ENCODE measurements at places on chromosomes 1 and 21.
A peak's percentile ranks its signal among the peaks of the same experiment; 100 is the strongest.

GRCh38 chr1:169019419-169020058, 87.0 kb upstream of the ATP1B1 start:
- DNase-seq, result no peak

GRCh38 chr1:209155546-209155945, 428.0 kb upstream of the CAMK1G start:
- no peak for DNase-seq

DNA sequence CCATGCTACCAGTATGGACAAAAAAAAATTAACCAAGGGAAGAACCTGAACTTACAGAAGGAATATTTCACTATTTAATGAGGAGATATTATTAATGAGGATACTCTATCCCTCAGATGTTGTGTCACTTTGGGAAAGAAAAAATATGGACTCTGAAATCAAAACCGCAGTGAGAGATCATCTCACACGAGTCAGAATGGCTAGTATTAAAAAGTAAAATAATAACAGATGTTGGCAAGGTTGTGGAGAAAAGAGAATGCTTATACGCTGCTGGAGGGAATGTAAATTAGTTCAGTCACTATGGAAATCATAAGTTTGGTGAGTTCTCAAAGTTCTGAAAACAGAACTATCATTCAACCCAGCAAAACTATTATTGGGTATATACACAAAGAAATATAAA, 30.9 kb downstream of the TNFSF4 start:
- DNase-seq, result no peak

- no peak for DNase-seq
Measured at GRCh38 chr1:59292562-59292961, 4.3 kb upstream of the FGGY start.

DNA sequence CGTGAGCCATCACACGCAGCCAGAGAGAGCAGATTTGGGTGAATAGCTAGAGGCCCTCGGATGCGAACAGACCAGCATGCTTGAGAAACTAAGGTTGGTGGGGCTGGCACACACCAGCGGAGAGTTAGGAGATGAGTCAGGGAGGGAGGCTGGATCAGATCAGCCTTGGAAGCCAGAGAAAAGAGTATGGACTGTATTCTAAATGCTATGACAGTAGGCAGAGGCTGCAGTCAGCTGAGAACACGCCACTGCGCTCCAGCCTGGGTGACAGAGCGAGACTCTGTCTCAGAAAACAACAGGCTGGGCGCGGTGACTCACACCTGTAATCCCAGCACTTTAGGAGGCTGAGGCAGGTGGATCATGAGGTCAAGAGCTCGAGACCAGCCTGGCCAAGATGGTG, 4.0 kb upstream of the PLEKHM2 start:
- no peak for DNase-seq

DNA sequence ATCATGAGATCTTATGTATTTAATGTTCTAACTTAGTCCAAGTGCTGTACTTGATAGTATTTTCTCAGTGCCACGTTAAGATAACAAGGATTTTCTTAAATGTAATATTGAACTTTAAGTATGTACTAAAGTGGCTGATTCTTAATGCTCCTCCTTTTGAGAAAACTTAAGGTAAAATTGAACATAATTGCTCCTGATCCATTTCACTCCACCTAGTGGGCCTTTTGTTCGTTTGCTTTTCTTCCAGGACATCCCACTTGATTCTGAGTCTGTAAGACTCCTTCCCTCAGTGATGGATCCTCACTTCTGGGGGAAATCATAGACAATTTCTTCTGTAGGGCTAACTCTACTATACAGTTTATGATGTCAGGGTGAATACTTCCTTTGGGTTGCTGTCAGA, 173.1 kb downstream of the LMO4 start:
- DNase-seq, result no peak

GRCh38 chr1:192939440-192939839, 119.7 kb downstream of the UCHL5 start:
- DNase-seq, result no peak

DNA sequence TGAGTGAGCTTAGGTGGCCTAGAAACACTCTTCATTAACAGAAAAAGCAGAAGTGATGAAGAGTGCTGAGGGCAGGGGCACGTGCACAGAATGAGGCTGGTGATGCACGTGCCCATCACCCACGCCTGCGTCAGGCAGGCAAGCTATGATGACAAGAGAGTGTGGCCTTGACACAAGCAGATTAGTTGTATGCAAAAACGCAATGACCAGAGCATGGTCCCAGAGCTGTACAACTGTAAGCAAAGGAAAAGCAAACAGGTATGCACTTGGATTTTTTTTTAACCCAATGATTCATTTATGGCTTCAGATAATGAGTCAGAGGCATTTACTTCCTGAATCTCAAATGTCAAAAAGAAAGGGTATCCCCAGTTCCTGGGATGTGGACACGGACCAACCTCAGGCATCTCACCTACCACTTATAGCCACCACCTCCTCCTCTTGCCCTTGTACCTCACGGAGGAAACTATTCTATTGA, 9.1 kb upstream of the TMEM61 start:
- DNase-seq, result no peak

- no peak for DNase-seq
Measured at GRCh38 chr1:241424480-241424971, 67.5 kb upstream of the RGS7 start.

DNA sequence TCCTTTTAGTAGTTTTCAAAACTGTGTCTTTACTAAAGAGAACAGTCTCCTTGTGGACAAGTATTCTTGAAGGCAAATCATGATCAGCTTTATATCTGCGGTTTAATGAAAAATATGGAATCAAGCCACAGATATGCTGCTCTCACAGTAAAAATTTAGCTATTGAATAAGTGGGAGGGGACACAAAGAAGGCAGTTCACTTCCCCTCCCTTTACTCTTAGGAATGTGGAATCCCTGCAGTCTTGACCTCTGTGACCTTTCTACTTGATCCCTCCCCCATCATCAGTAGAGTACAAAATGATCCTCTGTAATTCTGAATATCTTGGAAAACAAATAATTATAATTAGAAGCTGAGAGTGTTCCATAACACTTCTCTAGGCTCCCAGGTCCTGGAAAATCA, 136.7 kb upstream of the HOOK1 start:
- DNase-seq, result no peak

DNA sequence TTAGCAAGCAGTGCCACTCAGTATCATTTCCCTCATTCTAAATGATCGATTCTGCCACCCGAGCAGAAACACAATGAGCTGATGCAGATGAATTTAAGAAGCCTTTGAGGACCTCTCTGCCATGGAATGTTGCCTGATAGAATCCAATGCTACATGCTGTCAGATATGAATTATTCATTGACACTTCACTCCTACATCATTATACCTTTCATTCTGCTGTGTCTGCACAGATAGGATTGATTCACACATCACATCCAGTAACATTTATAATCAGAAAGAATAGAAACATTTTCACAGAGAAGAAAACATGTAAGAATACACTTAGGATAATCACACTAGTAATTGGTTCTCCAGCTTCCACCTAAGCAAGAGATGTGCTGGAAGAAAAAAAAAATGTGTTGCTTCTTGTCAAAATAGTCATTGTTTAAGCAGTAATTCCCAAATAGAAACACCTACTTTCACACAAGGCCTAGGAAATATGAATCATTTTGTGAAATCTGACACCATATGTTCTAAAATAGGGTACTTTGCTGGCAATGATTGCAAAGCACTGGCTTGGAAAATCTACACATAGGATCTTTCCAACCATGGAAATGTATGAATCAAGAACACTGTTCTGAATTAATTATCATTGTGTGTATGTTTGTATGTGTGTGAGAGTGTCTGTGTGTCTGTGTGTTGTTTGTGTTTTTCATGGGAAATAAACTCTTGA, 110.1 kb downstream of the GRIK1 start:
- peak; percentile 15 for DNase-seq

DNA sequence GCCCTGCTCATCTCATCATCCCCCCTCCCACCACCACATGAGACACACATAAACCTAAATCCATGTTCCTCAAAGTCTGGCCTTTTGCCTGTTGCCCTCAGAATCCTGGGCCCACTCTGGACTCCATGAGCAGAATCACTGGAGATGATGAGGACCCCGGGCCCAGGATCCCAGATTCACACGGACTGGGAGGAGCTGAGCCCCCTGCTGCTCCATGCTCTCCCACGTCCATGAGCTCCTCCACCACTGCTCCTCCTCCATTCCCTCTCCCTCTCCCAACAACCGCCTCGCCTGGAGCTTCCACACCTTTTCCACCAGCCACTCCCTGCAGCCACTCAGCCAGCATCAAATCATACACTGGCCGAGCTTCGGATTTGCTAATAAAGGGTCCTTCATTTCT, 47.6 kb downstream of the GLIS1 start:
- no peak for DNase-seq

DNA sequence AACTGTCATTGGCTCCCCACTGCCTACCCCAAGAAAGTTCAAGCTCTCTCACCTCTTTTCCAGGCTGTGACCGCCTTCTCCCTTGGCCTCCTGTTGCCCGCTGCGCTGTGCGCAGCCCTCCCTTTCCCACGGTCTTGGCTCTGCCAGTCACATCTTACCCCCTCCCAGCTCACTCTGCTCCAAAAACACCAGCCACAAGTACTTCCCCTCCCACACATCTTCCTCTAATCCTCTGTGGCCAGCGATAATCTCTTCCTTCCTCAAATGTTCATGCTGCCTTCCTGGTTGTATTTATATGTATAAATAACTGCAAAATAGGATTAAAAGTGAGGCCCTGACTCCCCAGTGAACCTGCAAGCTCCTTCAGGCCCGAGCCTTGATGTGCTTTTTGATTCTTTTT, 81.8 kb downstream of the AJAP1 start:
- no peak for DNase-seq

GRCh38 chr1:69993810-69994209, 211.6 kb downstream of the LRRC40 start:
- no peak for DNase-seq

GRCh38 chr1:227362039-227362438, 43.7 kb upstream of the CDC42BPA start:
- DNase-seq, result no peak

DNA sequence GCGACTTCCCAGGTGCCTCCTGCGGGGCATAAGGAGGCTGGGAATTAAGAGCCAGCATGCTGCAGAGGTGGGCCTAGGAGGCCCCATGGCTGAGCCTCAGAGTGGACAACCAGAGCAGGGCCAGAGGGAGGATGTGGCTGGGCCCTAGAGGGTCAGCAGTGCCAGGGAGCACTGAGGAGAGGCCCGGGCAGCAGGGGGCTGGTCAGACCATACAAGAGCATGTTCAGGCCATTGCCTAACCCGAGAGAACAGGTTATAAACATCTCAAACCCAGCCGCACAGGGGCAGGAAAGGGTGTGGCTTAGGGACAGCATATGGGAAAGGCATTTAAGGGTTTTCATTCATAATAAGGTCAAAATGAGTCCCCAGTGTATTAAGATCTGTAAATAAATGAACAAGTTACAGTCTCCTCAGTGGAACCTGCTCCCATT, 51.1 kb downstream of the IER5 start:
- DNase-seq, result no peak

DNA sequence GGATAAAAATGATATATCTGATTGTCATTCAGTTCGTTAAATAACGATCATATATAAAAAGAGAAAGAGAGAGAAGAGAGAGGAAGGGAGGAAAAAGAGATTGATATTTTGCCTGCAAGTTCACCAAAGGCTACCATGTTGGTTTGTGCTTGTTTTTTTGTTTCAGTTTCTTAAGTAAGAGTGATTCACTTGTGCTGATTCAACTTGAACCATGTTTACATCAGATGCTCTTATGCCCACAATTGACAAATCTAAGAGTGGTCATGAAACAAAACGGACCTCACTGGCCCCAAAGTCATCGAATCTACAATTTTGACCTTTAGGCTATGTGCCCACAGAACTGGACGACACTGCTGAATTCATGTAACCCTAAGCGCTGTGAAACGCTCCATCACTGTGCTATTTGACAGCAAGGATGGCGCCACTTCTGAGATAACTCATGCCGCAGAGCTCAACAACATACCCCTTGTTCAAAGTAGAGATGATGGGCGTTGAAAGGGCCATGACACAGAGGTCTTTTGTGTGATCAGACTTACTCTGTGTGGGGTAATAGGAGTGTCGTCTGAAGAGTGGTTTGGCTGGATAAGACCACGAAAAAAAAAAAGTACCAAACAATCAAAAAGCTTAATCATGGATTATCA, 481.4 kb downstream of the SETD4 start:
- DNase-seq, result no peak

- no peak for DNase-seq
Measured at GRCh38 chr1:56424744-56425493, 154.4 kb downstream of the PLPP3 start.

- DNase-seq, result no peak
Measured at GRCh38 chr1:241156231-241156965, 200.6 kb downstream of the RGS7 start.

DNA sequence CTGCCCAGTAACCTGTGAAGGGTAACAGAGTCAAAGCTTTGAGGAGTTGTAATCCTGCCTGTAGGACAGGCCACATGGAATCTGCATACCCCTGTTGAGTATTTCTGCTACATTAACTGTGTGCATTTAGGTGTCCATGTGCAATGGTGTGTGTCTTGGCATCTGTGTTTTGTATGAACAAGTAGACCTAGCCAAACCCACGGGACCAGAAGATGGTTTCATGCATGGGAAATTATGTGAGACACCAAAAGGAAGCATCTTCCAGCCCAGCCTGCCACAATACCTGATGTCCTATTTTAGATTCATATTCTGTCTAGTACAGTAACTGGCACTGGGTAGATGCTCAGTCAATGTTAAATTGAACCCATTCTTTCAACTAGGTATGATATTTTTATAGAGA, 70.8 kb upstream of the KCND3 start:
- DNase-seq, result no peak

DNA sequence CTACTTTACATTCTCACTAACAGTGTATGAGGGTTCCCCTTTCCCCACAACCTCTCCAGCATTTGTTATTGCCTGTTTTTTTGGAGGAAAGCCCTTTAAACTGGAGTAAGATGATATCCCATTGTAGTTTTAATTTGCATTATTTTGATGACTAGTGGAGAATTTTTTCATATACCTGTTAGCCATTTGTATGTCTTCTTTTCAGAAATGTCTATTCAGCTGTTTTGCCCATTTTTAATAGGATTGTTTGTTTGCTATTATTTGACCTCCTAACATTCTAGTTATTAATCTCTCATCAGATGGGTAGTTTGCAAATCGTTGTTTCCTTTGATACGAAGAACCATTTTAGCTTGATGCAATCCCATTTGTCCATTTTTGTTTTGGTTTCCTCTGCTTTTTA, 165.0 kb downstream of the GLUL start:
- DNase-seq, result no peak
